Myometrial cell (primary cell): ENCODE measurements at places on chromosomes 2 and 18. TPM values are rescaled to one million over a fixed set of nuclear protein-coding genes. Genes with fewer than 3 reads are reported as not detected.

The METTL4 gene
- 6.3 and 11.5 TPM in 2 replicates for total RNA-seq

The KCNS3 gene
- 0.18 and 0.86 TPM in 2 replicates for total RNA-seq

The COL6A3 gene
- 1,153 and 1,391 TPM in 2 replicates for total RNA-seq

The BMP10 gene
- total RNA-seq: not detected in 2 replicates

The PLEKHH2 gene
- total RNA-seq: 3.7 and 4.8 TPM in 2 replicates

The EN1 gene
- total RNA-seq: not detected in 2 replicates

The TDRD15 gene
- total RNA-seq: not detected in 2 replicates

The ARHGAP15 gene
- not detected in 2 replicates for total RNA-seq

The MMADHC gene
- 169 and 184 TPM in 2 replicates for total RNA-seq

The ANKRD62 gene
- not detected in 2 replicates for total RNA-seq

The ELP2 gene
- 60.4 and 66.3 TPM in 2 replicates for total RNA-seq

The GPR35 gene
- total RNA-seq: not detected in 2 replicates

The LHCGR gene
- not detected in 2 replicates for total RNA-seq

The ADGRF3 gene
- total RNA-seq: under 0.01 TPM in 1 of 2 replicates, not detected in the other

The MSTN gene
- total RNA-seq: 13.5 and 15.6 TPM in 2 replicates

The CTAGE1 gene
- not detected in 2 replicates for total RNA-seq

The SERPINB3 gene
- total RNA-seq: not detected in 2 replicates

The ITPRIPL1 gene
- 1.4 and 3.5 TPM in 2 replicates for total RNA-seq

The RND3 gene
- 136 and 161 TPM in 2 replicates for total RNA-seq

The AKAIN1 gene
- total RNA-seq: not detected in 2 replicates

The CDH7 gene
- not detected in 2 replicates for total RNA-seq

The KLHL29 gene
- total RNA-seq: 2.6 and 5.0 TPM in 2 replicates

The SCN3A gene
- not detected in 2 replicates for total RNA-seq

The SOWAHC gene
- total RNA-seq: 6.1 and 7.1 TPM in 2 replicates
